Dermis blood vessel endothelial cell (primary cell): ENCODE measurements at places on chromosomes 7 and 10. TPM values are rescaled to one million over a fixed set of nuclear protein-coding genes. Genes with fewer than 3 reads are reported as not detected.

Gene TIMM23
- total RNA-seq, result 71.5 and 73.8 TPM in 2 replicates

Gene INTS1
- 44.6 and 80.1 TPM in 2 replicates for total RNA-seq

Gene CTAGE8
- total RNA-seq, result 0.14 TPM in 1 of 2 replicates, not detected in the other

GRCh38 chr7:27211764-27212204 lies 11.9 kb upstream of the HOXA13 start:
- no peak for DNase-seq

DNA sequence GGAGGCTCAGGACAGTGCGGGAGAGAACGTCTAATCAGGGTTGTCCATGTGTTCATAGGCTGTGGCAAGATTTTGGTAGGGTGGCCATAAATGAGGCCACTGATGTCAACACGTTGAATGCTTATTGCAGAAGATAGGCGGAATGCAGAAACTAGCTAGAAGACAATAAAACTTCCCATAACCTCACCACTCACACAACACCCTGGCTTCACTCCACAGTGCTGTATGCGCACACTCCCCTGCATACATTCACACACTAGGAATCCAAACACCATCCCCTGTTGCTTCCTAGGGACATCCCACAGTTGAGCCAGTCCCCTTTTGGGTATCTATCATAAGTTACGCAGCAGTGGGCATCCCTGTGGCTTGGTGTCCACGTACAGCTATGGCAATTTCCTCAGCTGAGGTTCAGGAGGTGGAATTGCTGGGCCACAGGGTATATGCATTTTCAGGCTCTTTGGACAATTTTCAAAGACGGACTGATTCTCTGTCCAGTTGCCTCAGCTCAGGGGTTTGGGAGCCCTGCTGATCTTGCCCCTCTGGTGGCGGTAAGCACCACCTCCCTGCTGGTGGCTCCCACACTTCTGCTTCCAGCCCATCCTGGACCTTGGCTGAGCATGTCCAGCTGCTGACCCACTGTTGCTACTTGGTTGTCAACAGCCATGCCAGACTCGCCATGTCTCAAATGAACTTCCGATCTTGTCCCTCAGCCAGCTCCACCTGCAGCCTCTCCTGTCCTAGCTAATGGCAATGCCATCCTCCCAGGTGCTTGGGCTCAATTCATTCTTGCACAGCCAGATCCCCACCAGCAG lies 36.4 kb downstream of the CDH23 start:
- no peak for DNase-seq

DNA sequence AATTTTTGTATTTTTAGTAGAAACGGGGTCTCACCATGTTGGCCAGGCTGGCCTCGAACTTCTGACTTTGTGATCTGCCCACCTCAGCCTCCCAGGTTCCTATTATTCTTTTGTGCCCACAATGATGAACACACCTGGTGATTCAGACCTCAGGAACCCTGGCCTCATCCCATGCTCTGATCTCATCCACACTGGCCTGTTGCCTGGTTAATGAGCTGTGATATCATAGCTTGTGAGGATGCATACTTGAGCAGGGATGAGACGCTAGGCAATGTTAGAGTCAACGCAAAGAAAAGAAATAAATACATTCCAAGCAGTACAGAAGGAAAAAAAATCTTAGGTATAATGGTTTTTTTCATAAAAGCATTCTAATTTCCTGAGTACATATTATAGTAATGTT lies 82.4 kb upstream of the RNF32 start:
- no peak for DNase-seq

DNA sequence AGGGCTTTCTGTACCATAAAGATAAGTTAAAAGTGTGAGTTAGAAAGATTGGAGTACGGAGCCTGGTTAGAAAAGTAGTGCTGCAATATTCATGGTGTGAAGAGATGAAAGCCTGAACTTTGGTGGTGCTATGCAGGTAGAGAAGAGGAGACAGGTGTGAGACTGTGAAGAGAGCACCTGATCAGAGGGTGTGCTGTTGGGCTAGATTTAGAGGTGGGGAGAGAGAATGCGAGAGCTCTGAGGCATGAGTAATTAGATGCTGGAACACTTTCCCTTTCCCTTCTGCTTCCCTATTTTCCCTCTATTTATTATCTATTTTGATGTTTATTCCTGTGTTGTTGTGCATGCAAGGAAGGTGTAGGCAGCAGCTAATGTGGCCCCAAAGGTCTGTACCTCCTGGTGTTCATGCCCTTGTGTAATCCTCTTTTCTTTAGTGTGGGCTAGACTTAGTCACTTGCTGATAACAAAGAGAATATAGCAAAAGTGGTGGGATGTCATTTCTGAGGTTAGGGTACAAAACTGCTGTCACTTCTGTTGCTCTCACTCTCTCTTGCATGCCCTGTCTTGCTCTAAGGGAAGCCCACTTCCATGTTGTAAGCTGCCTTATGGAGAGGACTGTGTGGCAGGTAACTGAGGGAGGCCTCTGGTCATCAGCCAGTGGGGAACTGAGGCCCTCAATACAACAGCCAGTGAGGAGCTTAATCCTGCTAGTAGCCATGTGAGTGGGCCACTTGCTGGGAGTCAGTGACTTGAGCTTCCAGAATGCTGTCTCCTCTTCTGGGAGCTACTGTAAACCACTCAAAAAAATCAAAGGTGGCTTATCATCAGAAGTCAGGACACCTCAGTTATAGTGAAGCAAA lies 2.6 kb upstream of the ATXN7L1 start:
- DNase-seq, result no peak

Gene ECHDC3
- total RNA-seq, result 17.4 and 26.0 TPM in 2 replicates

GRCh38 chr7:21149809-21150208 lies 278.1 kb upstream of the SP4 start:
- DNase-seq, result no peak

Gene SEMA3A
- total RNA-seq, result 80.2 and 109 TPM in 2 replicates

- no peak for DNase-seq
Measured at GRCh38 chr10:36057180-36057579, 415.1 kb upstream of the FZD8 start.

GRCh38 chr10:115979576-115979975 lies 293.4 kb downstream of the GFRA1 start:
- DNase-seq, result no peak

Gene FXYD4
- not detected in 2 replicates for total RNA-seq

Gene SAMD9
- 20.4 and 24.4 TPM in 2 replicates for total RNA-seq

GRCh38 chr7:26549281-26549944 lies 257.8 kb downstream of the SNX10 start:
- peak; percentile 7 for DNase-seq

Gene FEZF1
- total RNA-seq, result not detected in 2 replicates

- peak; percentile 15 for DNase-seq
Measured at GRCh38 chr7:73387221-73387828, 46.3 kb upstream of the FZD9 start.

Gene GTF2IRD1
- total RNA-seq, result 6.1 and 7.4 TPM in 2 replicates

DNA sequence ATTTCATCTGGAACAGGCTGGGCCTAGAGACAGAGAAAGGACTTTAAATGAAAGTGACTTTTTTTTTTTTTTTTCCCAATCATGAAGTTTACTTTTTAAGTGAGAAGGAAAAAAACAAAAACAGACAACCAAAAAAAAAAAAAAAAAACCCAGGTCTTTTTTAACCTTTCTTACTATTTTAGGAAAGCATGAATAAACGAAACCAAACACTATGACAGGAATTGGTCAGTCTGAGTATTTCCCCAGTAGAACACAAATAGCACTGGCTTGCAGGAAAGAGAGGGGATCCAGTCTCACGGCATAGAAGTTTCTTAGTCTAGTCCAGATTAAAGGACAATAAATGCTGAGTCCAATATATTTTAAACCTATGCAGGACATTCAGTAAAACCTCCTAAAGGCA lies 180.5 kb upstream of the CCDC6 start:
- DNase-seq, result no peak

Gene FAM13C
- 6.0 and 16.7 TPM in 2 replicates for total RNA-seq
